ENCODE measurements at places on chromosomes 2 and 18.

GRCh38 chr2:18426174-18426573, 134.3 kb downstream of the RDH14 start:
- no peak for DNase-seq

- DNase-seq = no peak
These were observed 32.1 kb downstream of the GRHL1 start for GRCh38 chr2:9983401-9984216.

DNA sequence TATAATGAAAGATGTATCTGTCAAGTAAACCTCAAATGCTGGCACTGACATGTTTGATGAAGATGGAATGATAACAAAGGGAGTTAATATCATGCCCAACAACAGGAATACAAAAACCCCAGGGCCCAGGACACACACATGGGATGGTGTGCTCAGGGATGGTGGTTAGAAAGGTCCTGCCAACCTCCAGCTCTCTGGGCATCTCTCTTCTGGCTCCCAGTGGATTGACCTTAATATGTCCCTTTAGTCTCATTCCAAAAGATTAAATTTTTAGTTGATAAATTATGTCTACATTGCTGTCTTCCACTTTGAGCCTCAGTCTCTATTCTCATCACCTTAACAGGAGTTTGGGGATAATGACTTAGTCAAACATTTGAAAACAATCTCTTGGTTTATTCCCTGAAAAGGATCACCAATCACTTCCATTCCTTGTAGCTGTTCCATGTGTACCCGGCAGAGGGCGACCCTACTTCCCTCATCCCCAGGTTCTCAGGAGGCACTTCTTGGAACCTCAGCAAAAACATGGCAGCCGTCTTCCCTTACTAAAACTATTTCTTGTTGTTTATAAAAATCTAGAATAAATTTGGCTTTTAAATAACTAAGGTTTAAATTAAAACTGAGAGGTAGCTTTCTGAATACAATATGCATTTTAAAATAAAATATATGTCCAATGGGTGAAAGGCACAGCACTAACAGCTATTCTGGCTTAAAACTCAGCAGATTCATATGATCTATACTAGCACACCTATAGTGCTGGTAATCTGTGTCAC, 29.6 kb downstream of the MCEE start:
- peak; percentile 72 for DNase-seq

- no peak for DNase-seq
These were observed 69.6 kb upstream of the GYPC start for GRCh38 chr2:126586317-126586716.

DNA sequence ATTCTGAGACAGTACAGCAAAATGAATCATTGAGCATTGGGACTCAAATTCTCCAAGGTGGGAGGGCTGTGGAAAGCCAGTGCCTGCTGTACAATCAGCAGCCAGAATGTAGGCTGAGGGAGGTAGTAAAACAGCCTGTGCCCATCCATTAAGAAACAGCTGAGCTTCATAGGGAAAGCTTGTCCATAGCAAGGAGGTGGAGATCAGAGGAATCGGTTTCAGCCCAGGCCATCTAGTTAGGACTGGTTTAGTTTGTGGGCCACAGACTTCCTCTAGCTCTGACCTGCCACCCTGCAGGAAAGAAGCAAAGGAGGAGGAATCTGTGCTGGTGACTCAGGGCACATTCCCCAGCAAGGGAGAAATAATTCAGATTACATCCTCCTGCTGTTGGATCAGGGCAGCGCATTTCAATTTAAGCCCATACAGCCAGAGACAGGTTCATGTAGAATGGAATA, 333.4 kb downstream of the SETBP1 start:
- DNase-seq = no peak

DNA sequence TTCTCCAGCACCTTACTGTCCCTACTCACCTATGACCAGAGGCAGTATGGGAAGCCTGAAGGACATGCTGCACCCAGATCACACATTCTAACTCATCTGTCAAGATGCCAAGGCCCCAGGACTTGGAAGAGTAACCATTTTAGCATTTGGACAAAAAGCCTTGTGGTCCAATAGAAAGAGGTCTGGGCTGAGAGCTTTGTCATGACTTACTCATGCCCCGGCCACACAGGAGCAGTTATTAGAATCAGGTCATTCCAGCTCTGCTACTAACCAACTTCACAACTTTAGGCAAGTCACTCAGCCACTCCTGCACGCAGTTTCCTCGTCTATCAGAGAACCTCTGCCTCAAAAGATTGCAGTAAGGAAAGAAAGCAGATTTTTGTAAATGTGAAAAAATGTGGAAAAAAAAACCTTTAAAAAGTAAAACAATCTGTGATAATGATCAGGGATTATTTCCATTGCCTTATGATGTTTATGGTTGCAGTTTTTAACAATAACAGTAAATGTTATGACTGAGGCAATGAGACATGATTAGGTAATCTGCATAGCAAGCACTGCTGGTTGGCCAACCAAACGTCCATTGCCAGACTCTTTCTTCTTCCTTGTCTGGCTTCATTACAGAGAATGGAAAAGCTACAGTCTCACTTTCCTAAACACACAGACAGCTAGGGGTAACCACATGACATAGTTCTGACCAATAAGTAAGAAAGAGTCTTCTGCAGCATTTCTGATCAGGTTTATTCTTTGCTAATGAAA, 255.4 kb upstream of the CHAC2 start:
- no peak for DNase-seq

DNA sequence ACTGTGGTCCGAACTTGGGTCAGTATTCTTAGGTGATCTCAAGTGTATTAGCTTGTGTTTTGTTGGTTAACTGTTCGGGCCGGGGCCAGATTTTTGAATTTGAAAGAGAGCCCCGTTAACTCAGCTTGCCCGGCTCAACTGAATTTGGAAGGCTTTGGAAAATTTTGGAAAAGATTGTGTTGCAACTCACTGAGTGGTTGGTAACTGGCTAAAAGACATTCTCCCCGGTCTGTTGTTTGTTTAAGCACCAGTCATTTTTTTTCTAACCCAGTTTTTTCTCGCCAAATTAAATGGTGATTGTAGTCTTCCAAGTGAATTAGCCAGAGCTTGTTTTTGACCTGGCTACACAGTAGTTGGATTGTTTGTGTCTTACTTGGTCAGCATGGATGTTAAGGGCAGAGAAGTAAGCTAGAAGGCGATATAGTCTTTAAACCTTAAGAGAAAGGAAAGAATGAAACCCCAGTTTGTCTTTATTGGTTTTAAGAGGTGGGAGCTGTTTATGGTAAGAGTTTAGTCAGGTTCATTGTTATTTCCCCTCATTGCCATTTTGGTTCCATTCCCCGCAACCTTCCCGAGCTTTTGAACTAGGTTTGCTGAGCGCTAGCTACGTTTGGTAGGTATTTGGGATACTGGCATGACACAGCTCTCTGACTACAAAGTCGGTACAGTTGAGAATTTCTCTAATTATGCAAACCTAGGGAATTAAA, 2.4 kb downstream of the MAP4K4 start:
- DNase-seq = no peak

DNA sequence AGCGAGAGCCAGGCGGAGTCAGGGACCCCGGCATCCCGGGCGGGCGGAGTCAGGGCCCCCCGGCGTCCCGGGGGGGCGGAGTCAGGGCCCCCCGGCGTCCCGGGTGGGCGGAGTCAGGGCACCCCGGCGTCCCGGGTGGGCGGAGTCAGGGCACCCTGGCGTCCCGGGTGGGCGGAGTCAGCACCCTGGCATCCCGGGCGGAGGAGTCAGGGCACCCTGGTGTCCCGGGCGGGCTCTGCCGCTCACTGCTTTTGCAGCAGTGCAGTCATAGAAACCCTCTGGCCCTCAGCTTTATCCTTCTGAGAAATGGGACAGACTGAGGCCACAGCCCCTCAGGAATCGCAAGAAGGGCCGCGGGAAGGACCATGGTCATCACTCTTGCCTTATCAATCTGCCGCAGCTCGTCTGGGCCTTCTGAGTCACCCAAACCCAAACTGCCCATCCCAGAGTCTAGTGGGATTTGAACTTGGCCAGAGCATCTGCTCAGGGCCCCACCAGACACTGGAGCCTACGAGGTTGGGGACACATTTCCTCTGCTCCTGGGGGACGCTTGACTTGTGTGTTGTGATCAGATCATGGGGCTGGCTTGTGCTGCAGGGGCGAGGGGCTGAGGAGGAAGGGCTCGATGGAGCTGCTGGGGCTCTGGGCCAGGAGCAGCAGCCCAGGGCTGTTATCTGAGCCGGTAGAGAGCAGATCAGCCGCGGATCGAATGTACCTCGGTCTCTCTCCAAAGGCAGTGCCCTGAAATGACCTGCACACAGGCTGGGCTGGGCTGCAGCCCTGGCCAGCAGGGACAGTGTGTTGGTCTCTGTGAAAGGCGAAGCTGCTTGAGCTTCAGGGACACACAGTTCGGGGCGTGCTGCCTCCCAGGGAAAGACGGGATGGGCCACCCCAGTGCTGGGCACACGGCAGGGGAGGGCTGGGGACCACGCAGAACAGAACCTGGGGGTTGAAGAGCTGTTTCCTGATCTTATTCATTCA, 290.1 kb upstream of the HDAC4 start:
- no peak for DNase-seq

DNA sequence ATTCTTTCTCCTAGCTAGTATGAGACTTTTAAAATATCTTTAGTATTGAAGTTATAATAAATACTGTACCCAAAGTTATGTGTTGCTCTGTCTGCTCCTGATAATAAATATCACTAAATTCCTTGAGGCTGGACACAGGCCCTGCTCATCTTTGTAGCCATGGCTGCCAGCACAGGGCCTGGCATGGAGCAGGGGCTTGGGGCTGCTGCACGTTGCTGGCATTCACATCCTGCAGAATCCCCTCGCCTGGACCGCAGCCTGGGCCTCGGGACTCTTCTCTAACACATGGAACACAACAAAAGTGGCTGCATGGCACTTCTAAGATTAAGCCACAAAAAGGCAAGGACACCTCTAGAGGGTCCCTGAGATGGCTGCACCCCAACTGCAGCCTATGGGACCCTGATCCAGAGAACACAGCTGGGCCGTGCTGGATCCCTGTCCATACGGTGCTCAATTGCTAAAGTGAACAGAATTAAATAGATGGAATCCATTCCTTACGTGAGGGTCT, 477.5 kb upstream of the MYT1L start:
- no peak for DNase-seq
